ENCODE measurements at places on chromosomes 6 and 20. TPM values are rescaled to one million over a fixed set of nuclear protein-coding genes. Genes with fewer than 3 reads are reported as not detected.

The SLC4A11 gene
- total RNA-seq: 2.1 TPM

The CST2 gene
- total RNA-seq: 270 TPM

The TAAR8 gene
- not detected for total RNA-seq

The TSBP1 gene
- not detected for total RNA-seq

The IMPG1 gene
- not detected for total RNA-seq

DNA sequence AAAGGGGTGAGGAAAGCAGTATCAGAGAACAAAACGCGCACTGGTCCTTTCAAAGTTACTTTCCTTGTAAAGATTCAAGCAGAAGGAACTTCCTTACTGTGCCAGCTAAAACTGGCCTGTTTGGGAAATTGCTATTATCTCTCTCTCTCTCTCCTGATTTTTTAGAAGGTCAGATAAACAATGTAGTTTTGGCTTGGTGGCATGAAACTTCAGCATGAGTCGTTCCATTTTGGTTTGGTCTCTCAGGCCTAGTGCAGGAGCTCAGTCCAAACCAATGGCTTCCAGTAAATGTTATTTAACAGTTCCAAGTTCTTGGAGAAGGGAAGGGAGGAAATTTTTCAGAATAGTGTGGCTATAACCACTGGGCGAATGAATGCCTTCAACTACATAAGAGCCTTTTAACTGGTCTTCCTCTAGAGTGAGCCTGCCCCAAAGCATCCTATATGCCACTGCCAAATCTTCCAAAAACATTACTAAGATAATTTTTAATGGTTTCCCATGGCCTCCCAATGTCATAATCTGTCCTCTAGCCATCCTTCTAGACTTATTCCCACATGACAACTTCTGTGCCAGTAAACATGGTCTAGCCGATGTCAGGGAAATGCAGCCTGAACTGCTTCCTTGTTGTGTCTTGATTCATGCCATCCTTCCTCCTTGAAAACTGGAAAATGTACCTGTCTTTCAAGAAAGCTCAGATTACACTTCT, 9.1 kb upstream of the SNX9 start:
- DNase-seq: no peak

DNA sequence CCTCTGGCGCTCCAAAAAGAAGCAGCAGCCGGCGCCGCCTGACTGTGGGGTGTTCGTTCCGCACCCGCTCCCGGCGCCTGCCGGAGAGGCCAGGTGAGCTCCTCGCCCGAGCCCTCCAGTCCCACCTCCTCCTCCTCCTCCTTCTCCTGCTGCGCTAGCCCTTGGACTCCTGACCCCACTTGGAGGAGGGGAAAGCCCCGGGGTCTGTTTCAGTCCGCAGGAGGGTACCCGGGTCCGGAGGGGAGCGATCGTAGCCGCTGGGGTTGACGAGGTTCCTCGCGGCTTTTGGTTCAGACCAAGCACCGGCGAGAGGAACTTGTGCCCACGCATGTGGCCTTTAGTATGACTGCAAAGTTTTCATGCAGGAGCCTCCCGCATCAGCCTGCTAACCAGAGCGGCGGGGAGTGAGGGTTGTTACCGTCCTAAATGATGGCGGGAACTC, 493 bp downstream of the CRYBG1 start:
- DNase-seq: no peak

DNA sequence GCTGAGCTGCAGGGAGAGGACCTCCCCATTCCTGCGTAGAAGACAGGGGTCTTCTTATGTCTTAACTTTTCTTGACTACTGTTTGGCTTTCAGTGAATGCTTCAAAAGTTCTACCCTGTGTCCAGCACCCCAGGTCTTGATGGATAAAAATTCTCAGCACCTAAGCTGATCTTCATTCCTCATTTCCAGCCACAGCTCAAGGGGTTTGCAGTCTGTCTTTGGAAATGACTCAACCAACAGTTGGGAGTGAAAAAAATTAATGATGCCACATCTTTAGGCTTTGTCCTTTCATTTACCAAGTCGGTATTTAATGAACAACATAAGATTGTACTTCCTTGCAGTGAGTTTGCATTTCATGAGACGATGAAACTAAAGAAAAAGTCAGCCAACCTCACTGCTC, 40.3 kb downstream of the PRDM1 start:
- DNase-seq: no peak

DNA sequence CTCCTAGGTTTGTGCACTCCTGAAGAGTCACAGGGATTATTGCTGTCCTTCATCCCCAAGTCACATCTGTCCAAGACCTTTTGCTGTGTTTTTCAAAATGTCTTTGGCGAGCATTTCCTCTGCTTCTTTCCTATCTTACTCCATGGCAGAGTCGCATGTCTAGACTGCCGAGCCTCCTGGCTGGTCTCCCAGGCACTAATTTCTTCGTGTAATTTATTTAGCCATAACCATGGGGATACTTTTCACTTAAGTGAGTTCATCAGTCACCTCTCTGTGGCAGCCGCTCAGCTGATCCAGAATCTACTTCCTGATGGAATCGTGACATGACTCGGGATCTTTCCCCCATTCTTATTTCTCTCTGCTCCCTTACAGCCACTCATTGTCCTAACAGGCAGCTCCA, 25.8 kb downstream of the ADGRF5 start:
- no peak for DNase-seq

- DNase-seq: no peak
These were observed 169.0 kb upstream of the MCHR2 start for GRCh38 chr6:100163035-100163434.

DNA sequence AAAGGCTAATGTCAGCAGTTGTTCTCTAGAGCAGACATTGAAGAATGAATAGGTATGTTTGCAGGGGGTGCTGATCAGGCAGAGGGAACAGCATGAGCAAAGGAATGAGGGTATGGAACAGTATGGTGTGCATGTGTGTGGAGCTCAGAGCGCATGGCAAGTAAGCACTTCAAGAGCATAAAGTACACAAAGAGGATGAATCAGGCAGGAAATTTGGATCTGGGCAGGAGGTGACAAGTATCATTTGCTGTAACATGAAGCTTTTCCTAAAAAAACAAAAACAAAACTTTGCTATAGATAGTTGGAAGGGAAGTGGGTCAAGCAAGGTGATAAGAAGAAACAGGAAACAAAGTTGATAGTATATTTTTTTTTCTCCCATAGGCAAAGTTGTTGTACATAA, 746.8 kb downstream of the HDGFL1 start:
- DNase-seq: no peak

- DNase-seq: no peak
These were observed 59.5 kb downstream of the PLEKHG1 start for GRCh38 chr6:150659046-150659763.

DNA sequence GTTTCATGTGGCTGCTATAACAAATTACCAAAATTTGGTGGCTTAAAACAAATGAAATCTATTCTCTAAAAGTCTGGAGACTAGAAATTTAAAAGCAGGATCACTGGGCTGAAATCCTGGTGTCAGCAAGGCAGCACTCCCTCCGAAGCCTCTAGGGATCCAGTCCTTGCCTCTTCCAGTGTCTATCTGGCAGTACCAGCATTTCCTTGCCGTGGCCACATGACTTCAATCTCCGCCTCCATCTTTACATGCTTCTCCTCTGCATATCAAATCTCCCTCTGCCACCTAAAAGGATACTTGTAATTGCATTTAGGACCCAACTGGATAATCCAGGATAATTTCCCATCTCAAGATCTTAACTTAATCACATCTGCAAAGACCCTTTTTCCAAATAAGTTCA, 30.2 kb downstream of the ARHGAP18 start:
- DNase-seq: no peak

- no peak for DNase-seq
These were observed 140.2 kb upstream of the PHACTR1 start for GRCh38 chr6:12576389-12576788.

GRCh38 chr20:33441142-33441955, 2.2 kb downstream of the SNTA1 start:
- DNase-seq: no peak

DNA sequence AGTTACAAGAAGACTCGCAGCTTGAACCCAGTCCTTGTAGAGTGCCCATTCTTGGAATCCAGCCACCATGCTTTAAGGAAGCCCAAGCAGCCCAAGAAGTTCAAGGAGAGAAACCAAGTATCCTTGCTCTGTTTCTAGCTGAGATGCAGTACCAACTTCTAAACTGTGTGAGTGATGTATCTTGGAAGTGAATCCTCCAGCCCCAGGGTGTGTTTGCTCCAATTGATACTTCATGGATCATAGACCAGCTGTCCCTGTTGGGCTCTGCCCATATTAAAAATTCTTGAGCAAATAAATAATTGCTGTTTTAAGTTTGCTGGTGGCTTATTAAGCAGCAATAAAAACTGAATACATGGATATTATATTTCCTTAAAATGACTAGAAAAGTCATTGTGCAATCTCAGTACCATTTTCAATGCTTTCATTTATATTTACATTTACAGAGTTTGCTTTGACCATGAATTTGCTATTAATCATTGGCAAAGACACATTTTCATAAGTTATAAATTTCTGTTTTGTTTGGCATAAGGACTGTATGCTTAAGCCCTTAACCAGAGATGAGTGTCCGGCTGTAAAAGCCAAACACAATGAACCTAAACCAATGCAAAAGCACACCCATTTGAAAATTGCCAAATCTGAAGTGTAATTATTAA, 9.2 kb downstream of the SPTLC3 start:
- DNase-seq: peak; percentile 82

All from Caki2 (cell line).